ENCODE measurements at places on chromosomes 16 and 17.

- DNase-seq: no peak
Measured at GRCh38 chr17:62101515-62101914, 36.4 kb upstream of the MED13 start.

DNA sequence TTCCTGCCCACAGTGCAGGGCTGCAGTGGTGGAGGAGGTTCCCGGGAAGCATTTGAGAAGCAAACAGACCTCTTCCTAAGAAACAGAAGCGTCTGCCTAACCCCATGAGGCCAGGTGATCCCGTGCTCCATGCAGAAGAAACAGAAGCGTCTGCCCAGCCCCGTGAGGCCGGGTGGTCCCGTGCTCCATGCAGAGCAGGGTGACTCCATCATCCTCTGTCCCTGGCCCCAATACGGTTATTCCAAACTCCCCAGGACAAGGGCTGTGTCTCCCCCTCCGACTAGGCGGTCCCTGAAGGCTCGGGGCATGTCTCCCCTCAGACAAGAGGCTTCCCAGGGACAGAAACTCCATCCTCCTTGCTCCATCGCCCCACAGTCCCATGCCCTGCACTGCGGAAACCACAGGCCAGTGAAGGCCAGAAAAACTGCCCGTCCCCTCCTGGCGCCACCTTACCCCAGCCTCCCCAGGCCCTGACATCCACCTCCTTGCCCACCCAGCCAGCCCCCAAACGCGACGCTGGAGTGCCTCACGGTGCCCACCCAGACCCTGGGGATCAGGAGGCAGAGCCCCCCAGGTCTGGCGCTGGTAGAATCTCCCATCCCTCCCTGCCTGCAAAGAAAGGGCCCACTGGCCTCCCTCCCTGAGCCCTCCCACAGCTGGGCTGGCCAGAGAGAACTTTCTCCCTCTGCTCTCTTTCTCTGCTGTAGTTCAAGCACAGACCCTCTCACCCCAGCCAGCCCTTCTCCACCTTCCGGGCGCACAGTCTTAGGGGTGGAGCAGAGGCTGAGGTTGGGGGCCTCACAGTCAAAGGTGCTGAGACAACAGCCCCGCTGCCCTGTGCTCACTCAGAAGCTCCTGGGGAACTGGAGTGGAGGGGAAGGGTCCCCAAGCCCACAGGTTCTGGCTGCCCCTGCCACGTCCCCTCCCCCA, 30.6 kb upstream of the KRT17 start:
- DNase-seq: no peak

DNA sequence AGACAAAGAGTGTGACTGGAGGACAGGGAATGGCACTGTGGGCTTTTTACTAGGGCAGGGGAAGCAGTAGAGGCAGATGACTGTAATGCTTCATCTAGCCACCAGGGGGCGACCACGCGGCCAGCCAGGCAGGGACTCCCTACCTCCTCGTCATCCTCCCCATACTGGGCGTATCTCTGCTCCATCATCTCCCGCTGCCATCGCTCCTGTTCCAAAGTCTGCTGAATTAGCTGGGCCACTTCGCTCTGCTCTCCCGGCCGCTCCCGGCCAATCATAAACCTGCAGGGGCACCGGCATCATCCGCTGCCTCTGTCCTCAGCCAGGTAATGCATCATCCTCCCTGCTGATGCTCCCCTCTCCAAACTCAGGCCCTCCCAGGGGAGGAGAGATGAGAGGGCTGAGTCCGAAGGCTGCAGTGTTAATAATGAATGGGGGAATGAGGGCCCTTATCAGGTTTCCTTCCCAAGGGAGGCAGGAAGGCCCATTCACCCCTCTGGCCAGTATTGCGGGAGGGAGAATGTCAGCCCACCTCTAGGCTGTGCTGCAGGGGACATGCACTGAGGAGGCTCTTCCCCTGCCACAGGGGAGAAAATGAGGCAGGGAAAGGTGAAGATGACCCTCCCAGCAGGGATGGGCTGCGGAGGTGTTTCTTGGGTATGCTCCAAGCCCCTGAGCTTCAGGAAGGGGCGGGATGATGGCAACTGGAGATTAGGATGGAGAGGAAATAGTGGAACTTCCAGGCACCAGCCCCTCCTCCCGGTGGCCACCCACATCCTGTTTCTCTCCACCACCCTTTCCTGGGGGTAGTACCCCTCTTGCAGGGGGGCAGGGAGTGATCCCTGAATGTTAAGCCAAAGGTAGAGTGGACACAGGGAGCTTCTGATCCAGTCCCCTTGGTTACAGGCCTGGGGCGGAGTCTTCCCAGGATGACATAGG, 10.3 kb upstream of the SAMD14 start:
- peak; percentile 93 for DNase-seq

DNA sequence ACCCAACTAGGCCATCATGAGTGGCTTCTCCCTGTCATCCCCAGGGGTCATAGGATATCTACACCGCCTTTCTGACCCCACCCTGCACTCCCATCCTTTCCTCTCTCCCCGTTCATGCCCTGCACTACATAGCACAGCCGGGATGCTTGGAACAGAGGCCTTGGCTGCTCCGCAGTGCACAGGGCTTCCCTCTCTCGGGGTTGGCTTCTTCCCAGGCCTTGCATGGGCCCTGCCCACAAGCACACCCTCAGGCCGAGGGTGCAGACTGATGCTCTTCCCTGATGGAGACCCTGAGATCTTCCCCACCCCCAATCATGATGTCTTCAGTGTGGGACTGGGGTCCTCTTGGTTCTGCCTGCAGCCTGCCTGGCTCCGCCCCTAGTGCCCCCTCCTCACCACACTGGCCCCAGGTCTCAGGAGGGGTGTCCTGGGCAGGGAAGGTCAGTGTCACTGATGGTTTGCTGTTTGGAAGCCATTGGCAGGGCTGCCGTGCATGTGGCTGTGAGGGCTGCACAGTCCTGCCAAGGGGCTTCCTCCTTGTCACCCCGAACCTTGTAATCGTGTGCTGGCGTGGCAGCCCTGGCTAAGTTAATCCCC, 14.3 kb upstream of the NAGLU start:
- no peak for DNase-seq

GRCh38 chr16:74026373-74027281, 270.0 kb upstream of the PSMD7 start:
- no peak for DNase-seq

DNA sequence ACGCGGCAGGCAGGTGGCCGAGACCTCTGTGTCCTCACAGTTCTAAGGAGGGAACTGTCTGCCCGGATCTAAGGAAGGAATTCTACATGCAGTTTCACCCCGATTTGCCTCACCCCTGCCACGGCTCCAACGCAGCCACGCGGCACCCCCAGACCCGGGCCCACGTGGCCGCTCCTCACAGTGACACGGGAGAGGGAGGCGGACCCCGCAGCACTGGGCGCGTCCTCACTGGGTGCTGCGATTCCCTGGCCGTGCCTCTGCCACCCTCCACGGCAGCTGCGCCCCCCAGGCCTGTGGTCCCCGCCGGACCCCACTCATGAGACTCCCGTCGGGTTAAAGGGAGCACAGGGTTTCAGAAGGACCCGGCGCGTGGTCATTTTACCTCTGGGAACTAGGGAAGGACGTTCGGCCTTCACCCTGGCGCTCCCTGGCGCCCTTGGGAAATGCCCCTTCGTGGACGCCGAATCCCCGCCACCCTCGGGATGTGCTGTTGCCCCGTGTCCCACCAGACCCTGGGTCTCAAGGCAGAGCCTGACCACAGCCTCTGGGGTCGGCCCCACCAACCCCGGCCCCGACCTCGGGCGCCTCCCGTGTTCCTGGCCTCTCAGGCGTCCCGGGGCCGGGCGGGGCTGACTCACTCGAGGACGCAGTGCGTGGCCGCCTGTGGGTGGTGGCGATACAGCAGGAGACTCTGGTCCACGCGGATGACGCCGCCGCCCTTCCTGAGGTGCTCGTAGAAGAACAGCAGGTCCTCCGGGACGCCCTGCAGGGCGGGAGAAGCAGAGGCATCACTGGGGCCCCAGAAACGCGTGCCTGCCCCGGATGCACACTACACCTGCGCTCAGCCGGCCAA, 118.8 kb upstream of the METRNL start:
- DNase-seq: peak; percentile 52

DNA sequence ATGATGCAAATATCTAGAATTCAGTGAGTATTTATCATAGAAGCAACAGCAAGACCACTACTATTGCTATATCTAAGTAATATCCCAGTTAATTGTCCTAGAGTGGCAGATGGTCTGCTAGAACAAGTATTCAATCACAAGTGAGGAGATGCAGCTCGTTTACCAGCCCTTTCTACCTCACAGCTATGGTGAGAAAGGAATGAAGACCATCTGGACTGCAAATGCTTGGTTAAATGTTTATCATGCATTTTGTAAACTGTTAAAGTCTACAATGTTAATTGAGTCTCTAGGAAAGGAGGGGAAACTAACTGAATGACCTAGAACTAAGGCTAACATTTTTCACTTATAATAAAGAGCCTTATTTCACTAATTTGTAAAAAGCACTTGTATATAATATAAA, 52.5 kb downstream of the CNOT1 start:
- DNase-seq: no peak

GRCh38 chr16:75138636-75139035, 9.7 kb upstream of the ZFP1 start:
- DNase-seq: no peak

- DNase-seq: no peak
Measured at GRCh38 chr17:82442643-82443464, 7.7 kb downstream of the CYBC1 start.

DNA sequence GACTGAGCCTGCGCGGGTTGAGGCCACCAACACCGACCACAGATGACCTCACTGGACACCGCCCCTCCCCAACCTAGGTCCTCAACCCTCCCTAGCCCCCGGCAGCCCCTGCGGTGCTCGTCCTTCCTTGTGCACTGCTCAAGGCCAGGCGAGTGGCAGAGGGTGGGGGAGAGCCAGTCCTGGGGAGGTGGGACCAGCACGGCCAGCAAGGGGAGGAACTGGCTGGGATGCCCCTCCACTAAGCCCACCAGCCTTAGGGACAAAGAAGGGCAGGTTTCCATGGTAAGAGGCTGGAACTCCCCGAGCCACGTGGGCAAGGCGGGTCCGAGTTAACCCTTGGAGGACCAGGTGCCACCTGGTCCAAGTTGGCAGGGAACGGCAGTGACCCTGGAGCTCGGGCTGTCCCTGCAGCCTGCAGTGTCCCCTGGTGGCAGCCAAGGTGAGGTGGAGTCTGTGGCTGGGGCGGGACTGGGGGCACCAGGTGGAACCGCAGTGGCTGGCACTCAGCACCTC, 9.2 kb downstream of the FSCN2 start:
- peak; percentile 78 for DNase-seq

Data from activated effector memory CD4-positive, alpha-beta T cell treated with anti-CD3 and anti-CD28 coated beads, Interleukin-2, amount 50 U/mL, for 16 hours (primary cell).